ENCODE measurements at places on chromosomes 16 and 17. TPM values are rescaled to one million over a fixed set of nuclear protein-coding genes. Genes with fewer than 3 reads are reported as not detected.
A peak's percentile ranks its signal among the peaks of the same experiment; 100 is the strongest.

The KLHL10 gene
- 1.7 TPM for total RNA-seq

The KRTAP17-1 gene
- not detected for total RNA-seq

The FUS gene
- total RNA-seq: 30.2 TPM

The CNGB1 gene
- total RNA-seq: 0.97 TPM

The FOXK2 gene
- total RNA-seq: 51.3 TPM

The NGFR gene
- 23.7 TPM for total RNA-seq

The PLD2 gene
- 9.6 TPM for total RNA-seq

The CAPN15 gene
- 43.2 TPM for total RNA-seq

The KCNH4 gene
- 0.33 TPM for total RNA-seq

The KIAA0513 gene
- 26.4 TPM for total RNA-seq

The PARD6A gene
- total RNA-seq: 17.1 TPM

DNA sequence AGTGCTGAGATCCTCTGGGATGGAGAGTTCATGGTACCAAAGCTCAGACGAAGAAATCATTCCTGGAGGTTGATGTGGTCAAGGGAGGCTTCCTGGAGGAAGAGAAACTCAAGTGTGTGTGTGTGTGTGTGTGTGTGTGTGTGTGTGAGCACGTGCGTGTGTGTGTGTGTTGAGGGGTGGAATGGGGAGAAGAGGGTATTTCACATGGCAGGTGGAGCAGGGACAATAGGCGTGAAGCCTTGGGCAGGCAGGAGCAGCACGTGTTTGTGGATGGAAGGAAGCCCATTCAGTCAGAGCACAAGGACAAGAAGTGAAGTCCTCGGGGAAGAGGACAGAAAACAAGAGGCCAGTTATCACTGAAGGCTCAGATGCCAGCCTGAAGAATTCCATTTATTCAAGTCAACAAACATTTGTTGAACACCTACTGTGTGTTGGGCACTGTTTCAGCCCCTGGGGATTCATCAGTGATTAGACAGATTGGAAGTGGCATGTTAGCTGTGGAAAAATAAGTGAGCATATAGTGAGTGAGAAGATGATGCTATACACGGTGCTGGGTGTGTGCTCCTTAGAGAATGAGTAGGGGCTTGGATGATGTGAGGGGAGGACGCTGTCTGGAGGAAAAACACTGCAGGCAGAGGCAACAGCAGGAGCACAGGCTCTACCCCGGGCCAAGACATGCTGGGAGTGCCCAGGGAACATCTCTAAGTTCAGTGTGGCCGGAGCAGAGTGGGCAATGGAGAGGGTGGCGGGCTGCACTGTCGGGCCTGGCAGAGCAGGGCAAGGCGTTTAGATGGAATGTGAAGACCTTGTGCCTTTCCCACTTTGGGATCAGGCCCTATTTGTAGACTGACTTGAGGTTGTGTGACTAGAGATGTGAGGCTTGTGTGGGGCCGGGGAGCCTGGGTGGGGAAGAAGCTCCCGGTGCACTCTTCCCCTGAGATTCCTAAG is 267.1 kb downstream of the CBLN1 start:
- DNase-seq: peak; percentile 75

- DNase-seq: no peak
These were observed 317.6 kb downstream of the SEC14L1 start for GRCh38 chr17:77458202-77459017.

- DNase-seq: no peak
These were observed 1.5 kb downstream of the SRCAP start for GRCh38 chr16:30700491-30700890.

GRCh38 chr16:64507240-64508024 is 614.4 kb downstream of the CDH11 start:
- DNase-seq: no peak

DNA sequence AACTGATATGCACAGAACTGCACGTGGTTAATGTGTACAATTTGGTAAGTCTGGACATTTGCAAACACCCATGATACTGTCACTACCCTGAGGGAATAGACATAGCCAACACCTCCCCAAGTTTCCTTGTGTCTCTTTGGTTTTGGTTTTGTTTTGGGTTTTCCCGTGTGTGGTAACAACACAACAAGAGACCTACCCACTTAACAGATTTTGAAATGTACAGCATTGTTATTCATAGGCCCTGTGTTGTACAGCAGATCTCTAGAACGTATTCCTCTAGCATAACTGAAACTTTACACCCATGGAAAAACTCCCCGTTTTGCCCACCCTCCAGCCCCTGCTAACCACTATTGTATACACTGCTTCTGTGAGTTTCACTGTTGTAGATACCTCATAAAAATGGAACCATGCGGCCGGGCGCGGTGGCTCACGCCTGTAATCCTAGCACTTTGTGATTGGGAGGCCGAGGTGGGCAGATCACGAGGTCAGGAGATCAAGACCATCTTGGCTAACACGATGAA is 76.3 kb upstream of the TBC1D3K start:
- DNase-seq: no peak

DNA sequence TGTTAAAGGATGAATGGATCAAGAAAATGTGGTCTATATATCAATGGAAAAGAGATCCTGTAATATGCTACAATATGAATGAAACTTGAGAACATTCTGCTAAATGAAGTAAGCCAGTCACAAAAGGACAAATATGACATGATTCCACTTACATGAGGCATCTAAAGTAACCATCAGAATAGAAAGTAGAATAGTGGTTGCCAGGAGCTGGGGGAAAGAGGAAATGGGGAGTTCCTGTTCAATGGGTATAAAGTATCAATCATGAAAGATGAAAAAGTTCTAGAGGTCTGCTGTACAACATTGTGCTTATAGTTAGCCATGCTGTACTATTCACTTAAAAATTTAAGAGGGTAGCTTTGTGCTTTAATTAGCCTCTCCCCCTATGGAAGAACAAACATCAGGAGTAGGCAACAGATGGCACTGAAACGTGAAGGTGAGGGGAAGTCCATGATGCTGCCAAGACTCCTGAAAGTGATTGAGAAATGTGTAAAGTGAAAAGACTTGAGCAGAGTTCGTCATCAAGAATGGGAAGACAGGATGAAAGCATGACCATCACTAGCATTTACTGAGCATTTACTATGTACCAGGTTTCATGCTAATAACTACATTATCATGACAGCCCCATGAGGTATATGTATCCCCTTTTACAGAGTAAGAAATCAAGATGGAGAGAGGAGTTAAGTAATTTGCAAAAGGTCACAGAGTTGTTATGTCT is 167.2 kb downstream of the CYB561 start:
- no peak for DNase-seq

- DNase-seq: no peak
These were observed 46.3 kb downstream of the MRC2 start for GRCh38 chr17:62673614-62674362.

DNA sequence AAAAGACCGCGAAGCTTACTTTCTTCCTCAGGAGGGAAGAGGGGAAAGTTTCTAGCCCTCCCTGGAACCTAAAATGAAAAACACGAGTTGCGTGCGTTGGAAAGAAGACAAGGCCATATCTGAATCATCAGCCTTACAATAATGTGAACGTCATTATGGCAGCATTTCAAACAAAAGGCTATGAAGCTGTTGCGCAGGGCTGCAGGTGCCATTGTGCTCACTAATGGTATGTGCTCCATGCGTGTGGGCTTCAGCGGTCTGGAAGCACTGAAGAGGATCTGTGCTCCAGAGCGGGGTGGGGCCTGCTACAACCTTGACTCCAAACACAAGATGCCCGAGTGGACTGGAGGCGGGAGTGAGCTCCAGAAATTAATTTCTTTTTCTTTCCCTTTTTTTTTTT is 12.1 kb upstream of the CYB5B start:
- DNase-seq: no peak

DNA sequence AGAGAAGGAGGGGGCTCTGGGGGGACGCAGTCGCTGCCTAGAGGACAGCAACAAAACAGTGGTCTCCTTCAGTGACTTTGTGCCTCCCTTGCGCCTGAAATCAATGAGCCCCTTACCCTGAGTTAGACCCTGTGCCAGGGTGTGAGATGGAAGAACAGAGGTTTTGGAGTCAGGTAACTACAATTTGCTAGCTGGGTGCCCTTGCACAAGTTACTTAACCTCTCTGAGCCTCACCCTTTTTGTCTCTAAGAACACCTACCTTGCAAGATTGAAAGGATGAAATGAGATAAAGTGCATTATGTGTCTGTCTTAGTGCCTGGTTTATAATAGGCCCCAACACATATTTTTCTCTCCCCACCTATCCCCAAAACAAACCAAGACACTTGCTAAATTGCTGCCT is 9.9 kb downstream of the RND2 start:
- DNase-seq: no peak

DNA sequence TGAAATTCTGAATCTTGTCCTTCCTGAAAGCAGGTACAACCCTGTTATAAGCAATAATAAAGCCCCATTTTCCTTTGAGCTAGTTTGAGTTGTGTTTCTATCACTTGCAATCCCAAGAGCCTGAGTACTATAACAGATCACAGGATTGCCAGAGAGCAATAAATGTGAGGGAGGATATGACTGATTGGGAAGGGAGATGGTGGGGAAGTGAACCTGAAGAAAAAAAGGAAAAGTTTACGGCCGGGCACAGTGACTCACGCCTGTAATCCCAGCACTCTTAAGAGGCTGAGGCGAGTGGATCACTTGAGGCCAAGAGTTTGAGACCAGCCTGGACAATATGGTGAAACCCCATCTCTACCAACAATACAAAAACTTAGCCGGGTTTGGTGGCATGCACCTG is 80.4 kb downstream of the COX10 start:
- no peak for DNase-seq

DNA sequence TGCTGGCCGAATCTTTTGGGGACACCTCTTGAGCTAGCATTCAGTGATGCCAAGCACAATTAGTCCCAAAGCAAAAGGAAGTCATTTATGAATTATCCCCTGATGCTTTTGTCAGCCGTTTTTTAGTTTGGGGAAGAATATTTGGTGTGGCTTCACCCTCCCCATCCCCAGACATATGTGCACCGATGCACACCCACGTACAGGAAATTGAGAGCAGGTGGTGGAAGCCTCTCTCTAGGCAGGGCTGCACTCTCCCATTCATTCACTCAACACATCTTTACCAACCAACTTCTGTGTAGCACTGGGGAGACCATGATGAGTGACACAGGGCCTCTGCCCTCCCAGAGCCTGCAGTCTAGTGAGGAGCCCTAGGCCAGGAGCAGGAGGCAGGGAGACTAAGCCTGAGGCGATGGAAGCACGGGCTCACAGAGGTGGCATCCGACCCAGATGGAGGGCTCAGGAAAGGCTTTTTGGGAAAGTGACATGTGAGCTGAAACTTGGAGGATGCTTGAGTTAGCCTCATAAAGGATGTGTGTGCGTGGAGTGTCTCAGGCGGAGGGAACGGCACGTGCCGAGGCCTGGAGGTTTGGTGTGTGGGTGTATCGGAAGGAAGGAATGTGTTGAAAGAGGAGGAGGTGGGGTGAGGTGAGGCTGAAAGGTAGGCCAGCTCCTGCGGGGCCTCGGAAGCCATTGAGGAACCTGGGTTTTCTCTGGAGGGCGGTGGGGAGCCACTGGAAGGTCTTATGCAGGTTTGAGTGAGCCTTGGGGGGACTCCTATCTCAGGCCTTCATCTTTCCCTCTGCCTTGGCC is 43.8 kb downstream of the PSME3IP1 start:
- no peak for DNase-seq

DNA sequence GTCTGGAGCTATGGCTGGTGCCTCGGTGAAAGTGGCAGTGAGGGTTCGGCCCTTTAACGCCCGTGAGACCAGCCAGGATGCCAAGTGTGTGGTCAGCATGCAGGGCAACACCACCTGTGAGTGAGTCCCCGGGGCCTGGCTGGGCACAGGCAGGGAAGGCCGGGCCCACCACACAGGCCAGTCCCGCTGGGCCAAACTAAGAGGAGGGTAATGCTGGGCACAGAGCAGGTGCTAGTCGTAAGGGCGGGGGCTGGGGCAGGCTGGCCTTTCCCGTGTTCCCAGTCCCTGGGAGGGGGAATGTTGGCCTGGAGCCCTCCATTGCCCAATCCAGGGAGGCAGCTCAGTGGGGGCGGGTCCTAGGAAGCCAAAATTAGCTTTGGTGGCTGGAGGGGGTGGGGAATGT is 2.5 kb downstream of the KIF1C start:
- no peak for DNase-seq

All from esophagus muscularis mucosa (tissue), 4 donors.